ENCODE measurements at places on chromosomes 6 and 20.

- DNase-seq, result no peak
These were observed 21.5 kb upstream of the HS3ST5 start for GRCh38 chr6:114364301-114364700.

DNA sequence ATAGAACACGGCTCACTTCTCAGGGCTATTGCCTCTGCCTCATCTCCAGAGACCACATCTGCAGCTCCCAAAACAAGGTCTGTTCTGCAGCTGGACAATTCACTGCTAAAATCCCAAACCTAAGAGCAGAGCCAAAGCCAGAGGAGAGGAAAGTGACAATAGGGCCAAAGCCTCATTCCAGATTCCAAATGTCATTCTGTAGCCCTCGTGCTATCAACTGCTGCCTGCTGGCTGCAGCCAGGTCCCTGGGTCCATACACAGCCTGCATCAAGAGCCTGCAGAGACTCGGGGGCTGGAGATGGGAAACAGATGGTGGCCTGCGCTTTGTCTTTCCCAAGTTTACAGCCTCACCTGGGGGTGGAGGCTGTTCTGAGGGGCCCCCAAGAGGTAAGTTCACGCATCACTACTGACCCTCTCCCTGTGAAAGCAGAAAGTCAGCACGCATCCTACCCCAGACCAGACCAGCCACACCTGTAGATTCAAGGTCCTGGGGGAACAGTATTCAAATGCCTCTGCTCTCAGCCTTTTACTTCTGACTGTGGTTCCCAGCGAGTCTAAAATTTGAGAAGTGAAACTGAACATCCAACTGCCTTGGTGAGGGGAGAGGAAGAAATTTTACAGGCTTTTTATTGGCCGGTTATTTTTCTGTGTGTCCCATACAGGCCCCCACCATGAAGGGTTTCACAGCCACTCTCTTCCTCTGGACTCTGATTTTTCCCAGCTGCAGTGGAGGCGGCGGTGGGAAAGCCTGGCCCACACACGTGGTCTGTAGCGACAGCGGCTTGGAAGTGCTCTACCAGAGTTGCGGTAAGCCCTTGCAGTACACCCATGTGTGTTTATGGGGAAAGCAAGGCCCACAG is at the start of gene LY86:
Gene LY86 (plus strand): TSS at position 657 of the 860 bp plus-strand sequence. CDS start 15 bp downstream, at position 672.
- peak; percentile 54 for DNase-seq

- DNase-seq, result peak; percentile 41
These were observed 67.8 kb downstream of the SYTL3 start for GRCh38 chr6:158717341-158718330.

DNA sequence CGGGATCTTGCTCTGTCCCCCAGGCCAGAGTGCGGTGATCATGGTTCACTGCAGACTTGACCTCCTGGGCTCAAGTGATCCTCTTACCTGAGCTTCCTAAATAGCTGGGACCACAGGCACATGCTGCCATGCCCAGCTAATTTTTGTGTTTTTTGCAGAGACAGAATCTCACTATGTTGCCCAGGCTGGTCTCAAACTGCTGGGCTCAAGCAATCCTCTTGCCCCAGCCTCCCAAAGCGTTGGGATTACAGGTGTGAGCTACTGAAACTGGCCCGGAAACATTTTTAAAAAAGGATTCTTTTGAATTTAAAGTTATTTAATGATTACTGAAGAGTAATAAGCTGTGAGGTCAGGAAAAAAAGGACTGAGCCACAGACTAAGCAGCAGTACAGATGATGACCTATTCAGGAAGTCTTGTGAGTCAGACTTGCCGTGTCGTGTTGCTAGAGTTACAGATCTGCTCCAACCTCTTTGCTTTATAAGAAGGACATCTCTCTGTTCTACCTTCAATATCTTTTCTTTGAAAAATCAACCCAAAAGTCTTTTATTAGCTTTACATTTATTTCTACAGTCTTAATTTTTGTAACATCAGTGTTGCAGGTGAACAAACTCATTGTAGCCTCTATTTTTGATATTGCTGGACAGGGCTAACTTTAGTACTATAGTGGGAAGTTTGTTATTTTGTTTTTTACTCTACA is 108.7 kb downstream of the NCOA3 start:
- no peak for DNase-seq

DNA sequence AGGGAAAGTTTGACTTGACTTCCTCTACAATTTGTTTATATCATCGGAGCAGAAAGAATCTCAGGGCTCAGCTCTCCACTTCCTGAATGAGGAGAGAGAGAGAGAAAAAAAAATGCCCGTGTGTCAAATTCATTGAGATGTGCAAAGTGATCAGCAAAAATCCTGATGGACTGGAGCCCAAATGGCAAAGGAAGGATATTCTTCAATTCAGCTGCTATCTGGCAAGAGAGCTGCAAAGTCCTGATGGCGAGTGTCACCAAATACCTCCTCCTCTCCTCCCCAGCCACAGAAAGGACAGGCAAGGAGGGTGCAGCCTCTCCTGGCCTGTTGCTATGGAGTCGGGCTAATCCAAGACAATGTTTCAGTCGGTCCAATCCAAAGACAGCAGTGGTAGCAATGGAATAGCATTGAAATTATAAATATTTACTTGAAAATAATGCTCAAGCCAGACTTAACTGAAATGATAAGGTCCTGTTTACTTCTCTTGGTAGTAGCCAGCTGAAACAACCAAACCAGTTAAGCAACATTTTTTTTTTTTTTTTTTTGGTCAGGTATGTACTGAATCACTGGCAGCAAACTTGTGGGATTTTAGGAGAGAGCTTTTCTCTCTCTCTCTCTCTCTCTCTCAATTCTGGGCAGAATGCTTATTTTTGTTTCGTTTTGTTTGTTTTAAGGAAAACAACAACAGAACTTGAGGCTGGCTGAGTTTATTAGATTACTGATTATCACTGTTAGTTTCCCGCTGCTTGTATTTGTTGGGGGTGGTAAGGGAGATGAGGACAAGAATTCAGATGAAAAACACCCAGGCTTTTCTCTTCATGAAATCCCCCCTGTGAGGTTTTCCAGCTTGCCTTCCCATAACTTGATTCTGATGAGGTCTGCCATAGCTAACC is 204.2 kb downstream of the BCAS1 start:
- DNase-seq, result no peak

- DNase-seq, result no peak
These were observed 72.0 kb downstream of the CHMP4B start for GRCh38 chr20:33883164-33883563.

GRCh38 chr6:33431880-33432541 is 12.1 kb downstream of the SYNGAP1 start:
- no peak for DNase-seq

GRCh38 chr6:33417128-33417902 is 592 bp downstream of the CUTA start:
- no peak for DNase-seq

GRCh38 chr20:13341737-13342393 is 120.8 kb downstream of the ISM1 start:
- DNase-seq, result no peak
